NCI-H226 (cell line): ENCODE measurements at places on chromosomes 1 and 21.

DNA sequence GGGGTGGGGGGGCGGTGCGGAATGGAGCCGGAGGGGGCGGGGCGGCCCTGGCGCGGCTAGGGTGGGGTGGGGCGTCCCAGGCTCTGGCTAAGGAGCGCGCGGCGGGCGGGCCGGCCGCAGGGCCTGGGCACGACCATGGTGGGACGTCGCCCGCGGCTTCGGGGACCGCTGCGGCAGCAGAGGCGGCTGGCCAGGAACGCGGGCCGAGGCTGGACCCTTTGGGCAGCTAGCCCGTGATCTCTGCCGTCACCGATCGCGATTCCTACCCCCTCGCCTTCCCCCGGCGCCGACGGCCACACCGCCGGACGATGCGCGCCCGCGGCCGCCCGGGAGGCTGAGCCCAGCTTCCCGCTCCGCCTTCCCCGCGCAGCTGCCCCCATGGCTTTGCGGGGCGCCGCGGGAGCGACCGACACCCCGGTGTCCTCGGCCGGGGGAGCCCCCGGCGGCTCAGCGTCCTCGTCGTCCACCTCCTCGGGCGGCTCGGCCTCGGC, at the start of gene MAP3K21:
Gene MAP3K21, plus strand, starts transcription at position 74 of the 491 bp plus-strand sequence. Its CDS starts 305 bp downstream, at position 379.
- no peak for DNase-seq

DNA sequence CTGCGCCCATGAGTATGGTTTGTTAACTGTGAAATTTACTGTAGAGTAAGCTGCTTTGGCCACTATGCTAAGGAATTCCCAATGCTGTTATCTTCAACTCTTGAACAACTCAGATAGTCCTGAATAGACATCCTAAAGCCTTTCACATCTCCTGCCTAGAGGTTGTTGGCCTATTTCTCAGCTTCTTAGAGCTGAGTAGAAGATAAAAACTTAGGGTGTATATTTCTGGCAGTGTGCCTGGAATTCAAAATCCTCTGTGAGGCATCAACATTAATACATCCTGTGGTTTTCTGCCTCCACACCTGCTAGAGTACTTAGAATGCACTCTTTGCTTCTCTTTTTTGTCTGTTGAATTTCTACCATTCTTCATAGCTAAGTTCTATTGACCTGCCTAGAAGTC, 45.8 kb upstream of the RC3H1 start:
- peak; percentile 98 for DNase-seq

DNA sequence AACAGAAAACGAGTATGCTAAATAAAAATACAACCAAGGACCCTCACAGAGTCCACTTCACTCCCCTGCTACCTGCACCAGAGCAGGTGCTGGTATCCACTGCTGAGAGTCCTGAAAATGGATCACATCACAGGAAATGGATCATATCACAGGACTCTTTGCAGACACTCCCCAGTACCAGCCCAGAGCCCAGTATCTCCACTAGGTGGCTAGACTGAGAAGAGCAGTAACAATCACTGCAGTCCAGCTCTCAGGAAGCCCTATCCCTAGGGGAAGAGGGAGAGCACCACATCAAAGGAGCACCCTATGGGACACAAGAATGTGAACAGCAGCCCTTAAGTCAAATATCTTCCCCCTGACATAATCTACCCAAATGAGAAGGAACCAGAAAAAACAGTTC, 28.0 kb downstream of the AGBL4 start:
- DNase-seq, result no peak

DNA sequence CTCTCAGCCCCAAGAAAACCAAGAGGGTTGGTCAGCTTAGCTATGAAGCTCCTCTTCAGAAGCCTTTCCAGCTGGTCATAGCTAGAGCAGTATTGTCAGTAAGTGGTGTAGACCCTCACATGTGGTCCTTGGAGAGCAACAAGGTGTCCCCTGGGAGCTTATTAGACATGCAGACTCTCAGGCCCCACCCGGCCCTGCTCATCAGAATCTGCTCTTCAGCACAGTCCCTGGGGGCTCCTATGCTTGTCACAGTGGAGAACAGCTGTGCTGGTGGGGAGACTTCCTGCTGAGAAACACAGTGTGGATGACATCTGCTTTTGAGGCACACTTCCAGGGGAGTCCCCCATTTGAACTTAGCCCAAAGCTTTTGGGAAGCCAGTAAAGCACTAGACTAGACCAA, 21.9 kb upstream of the NEK2 start:
- DNase-seq, result no peak

GRCh38 chr1:94821636-94822305, 1.6 kb downstream of the SLC44A3 start:
- DNase-seq, result no peak

- DNase-seq, result no peak
These were observed 14.2 kb upstream of the RGS4 start for GRCh38 chr1:163055005-163055404.

GRCh38 chr1:109020693-109021257, 21.1 kb downstream of the WDR47 start:
- no peak for DNase-seq

DNA sequence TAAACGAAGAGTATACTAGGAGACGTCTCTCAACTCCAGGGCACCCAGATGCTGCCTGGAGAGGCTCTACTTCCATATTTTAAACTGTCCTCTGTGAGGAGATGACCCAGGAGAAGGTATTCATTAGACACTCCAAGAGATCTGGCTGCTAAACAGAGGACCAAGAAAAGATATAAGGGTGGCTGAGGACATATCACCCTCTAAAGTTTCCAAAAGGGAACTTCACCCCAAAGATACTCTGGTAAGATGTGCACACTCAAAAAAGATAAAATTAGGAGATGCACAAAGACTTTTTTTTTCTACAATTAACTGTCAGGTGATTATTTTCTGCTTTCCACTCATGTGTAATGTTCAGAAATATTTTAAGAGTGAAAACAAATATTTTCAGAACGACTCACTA, 1.4 kb downstream of the ZNF670 start:
- no peak for DNase-seq

DNA sequence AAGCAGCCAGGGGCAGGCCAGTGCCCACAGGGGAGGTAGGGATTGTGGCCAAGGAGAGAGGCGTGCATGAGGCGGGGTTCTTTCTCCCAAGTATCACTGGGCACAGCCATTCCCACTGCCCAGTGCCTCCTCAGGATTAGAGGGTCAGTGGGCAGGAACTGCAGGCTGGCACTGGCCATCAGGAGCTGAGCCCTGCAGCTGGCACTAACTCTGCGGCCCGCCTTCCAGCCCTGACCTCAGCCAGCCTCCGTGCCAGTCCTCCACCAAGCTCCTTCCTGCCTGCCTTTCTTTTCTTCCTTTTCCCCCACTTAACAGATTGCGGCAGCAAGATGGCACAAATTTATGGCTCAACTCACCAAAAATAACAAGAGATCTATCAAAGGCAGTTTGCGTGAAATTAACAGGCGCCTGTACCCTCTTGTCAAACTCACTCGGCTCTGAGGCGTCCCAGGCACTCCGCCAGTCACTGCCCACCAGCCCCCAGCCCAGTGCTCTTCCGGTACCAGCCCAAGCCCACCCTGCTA, 11.1 kb downstream of the ADGRB2 start:
- no peak for DNase-seq

DNA sequence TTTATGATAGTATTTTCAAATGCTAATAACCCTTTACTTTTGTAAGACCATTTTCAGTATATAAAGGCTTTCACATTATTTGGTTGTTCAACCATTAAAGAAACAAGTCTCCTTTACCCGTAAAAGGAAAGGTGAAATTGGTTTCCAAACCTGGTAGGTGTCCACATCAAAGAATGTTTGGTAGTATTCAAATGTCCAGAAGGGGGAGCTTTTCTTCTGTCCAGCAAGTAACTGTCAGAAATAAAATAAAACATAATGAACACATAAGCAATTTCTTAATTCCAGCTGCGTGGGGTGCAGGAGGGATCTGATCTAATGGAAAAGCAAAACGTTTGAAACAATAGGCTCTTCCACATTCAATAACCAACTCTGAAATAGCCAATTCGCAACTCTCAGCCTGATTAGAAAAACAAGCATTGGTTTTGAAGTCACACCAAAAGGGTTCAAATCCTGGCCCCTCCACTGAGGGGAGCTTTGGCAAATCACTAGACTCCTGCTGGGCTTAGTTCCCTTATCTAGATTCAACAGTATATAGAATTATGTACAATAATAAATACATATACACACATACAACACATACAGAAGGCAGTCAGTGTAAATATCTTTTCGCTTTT, 11.0 kb downstream of the YIPF1 start:
- no peak for DNase-seq

DNA sequence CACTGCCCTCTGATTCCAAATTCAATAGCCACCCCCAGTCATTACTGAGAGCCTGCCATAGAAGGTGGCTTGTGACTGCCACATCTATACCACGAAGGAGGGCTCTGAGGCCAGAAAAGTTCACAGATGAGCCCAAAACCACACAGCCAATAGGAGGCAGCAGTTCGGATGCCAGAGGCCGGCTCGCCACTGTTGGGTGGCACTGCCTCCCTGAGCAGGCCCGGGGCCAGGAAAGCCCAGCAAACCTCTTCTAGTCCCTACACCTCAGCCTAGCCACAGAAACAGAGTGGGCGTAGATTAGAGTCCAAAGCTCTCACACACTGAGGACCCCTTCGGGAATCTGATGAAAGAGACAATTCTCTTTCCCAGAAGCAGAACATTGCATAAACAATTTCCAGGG, 5.9 kb upstream of the CAMK2N1 start:
- DNase-seq, result no peak

- DNase-seq, result no peak
These were observed 318.9 kb downstream of the SEC16B start for GRCh38 chr1:177650947-177651346.

DNA sequence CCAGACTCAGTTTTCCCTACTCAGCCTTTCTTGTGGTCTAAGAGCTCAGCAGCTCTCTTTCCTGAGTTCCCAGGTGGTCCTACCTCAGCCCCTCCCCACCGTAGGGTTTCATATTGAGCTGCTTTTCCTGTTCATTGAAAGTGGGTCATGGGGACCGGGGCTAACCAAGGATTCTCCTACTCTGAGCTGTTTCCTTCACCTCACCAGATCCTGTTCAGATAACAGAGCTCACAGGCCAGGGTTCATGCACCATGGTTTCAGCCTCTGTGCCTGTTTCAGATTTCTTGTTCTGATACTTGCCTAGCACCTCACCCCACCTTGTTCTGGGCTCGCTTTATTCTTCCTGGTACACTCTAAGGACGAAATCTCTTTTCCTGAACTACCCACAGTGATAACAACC, 8.5 kb downstream of the UBQLN4 start:
- no peak for DNase-seq

- DNase-seq, result peak; percentile 19
These were observed 217.8 kb downstream of the DAB1 start for GRCh38 chr1:57206038-57206437.

DNA sequence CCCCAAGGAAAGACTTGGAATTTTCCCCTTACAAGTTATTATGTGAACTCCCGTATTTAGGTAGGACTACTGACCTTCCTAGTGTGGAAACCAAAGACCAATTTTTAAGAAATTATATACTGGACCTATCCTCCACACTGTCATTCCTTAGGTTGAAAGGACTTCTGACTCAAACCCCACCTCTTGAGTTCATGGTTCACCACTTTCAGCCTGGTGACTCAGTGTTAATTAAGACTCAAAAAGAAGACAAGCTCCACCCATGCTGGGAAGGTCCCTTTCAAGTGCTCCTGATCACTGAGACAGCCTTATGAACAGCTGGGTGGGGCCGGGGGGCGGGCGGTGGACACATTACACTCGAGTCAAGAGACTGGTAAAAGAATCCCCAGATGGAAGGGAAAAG, 113.2 kb downstream of the LRRC53 start:
- no peak for DNase-seq

DNA sequence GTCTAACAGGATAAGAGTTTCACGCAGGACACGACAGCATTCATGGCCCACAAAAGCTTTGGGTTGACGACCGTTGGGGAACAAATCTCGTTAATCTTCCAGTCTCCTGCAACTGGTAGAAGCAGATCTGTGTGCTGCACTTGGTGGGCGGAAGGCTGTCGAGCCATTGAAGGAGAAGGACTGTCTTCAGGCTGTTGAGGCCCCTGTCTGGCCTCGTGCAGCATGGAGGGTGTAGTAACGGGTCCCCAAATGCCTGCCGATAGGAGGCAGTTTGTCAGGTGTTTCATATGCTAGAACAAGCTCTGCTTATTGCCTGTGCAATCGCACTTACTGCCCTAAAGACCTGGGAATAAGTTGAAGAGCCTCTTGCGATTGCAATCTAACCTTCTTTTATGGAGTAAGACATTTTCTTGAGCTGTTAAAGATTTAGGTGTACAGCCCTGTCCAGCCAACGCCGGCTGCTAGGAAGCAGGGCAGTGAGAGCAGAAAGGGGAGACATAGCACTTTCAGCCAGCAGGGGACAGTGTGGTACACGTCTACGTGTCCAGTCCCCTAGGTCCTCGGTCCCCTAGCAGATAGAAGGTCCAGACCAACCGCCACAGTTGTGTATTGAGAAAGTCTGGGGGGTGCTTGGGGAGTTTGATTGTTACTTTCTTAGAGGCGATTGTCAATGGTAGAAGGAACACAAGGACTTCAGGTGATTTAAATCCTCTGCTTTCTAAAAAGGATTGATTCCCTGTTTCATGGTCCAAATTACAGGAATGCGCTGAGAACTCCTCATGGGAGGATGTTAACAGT, 102.3 kb upstream of the TMPRSS2 start:
- DNase-seq, result peak; percentile 8

- no peak for DNase-seq
These were observed 133.6 kb downstream of the TGFBR3 start for GRCh38 chr1:91752324-91752723.

- no peak for DNase-seq
These were observed 23.8 kb downstream of the ATP8B2 start for GRCh38 chr1:154349121-154349520.

GRCh38 chr1:40078512-40079333, 18.3 kb downstream of the PPT1 start:
- DNase-seq, result no peak

DNA sequence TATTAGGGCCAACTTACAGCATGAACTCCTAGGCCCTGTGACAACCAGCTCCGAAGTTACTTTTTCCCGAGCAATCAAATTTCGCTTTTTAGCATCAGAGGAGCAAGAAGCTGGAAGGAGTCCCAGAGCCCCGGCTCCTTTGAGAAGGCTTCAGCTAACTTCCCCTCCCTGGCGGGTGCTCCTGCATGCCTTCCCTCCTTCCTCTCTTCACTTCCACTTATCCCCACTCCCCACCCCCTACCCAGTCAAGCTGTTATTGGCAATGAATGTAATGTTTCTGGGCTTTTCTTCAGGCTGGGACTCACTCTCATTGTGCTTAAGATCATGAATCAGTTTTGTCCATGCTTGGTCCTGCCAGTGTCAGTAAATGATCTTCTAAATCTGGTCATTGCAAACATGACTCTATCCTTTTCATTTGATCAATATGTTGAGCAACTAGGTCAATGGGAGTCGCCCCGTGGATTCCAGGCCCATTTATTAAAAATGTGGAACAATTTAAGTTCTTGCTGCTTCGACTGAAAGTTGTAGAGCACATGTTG, 94.5 kb upstream of the TSPAN2 start:
- no peak for DNase-seq
